ENCODE measurements at places on chromosomes 5 and 9.

GRCh38 chr9:16012621-16013020 lies 459.8 kb downstream of the CCDC171 start:
- DNase-seq, result peak; percentile 55

- DNase-seq, result peak; percentile 80
Measured at GRCh38 chr9:22817181-22817580, 370.6 kb downstream of the DMRTA1 start.

DNA sequence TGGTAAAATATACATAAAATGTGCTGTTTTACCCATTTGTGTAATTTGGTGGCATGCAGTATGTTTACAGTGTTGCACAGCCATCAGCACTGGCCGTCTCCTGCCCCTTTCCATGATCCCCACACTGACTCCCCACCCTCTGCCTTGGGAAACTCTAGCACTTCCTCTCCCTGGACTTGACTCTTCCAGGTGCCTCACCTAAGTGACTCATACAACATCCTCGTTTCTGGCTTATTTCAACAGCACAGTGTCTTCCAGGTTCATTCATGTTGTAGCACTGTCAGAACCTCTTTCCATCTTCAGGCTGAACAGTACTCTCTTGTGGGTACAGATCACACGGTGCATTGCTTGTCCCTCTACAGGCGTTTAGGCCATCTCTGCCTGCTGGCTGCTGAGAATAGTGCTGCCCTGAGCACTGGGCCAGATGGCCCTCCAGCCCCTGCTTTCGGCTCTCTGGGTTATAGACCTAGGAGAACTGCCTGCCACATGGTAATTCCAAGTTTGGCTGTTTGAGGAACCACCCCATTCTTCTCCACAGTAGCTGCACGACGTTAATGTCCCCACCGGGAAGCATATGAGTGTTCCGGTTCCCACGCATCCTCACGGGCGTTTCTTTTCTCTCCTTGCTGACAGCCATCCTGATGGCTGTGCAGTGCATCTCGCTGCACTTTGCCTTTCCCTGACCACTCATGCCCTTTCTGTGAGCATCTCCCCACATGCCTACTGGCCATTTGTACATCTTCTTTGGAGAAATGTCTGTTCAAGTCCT lies 211.8 kb downstream of the FANCC start:
- no peak for DNase-seq

DNA sequence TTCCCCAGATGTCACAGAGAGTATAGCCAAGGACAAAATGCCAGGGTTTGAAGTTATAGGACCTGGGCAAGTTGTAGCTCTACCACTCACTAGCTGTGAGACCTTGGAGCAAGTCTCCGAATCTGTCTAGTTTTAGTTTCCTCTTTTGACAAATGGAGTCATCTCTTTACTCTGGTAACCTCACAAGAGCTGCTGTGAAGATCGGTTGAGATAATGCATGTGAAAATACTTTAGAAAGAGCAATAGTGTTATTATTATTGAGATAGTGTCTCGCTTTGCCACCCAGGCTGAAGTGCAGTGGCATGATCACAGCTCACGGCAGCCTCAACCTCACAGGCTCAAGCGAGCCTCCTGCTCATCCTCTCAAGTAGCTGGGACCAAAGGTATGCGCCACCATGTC lies 117.9 kb upstream of the NR5A1 start:
- DNase-seq, result no peak

DNA sequence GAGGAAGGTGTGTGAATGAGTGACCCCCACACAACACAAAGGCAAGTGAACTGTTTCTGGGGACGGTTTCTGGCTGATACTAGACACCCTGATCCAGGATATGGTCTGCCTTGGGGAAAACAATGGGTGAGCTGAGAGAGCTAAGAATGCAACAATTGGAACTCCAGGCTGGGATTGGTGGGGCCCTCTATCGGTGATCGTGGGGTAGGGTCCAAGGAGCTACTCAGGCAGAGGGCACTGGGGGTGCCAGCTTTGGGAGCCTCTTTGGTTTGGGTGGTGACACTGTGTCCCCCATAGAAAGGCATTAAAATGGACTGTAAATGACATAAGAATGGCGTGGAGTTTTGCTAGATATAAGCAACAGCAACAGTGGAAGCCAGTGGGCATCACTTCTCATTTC lies 439.1 kb downstream of the DMAC1 start:
- peak; percentile 15 for DNase-seq

GRCh38 chr9:91382298-91382697 lies 20.6 kb upstream of the AUH start:
- no peak for DNase-seq

DNA sequence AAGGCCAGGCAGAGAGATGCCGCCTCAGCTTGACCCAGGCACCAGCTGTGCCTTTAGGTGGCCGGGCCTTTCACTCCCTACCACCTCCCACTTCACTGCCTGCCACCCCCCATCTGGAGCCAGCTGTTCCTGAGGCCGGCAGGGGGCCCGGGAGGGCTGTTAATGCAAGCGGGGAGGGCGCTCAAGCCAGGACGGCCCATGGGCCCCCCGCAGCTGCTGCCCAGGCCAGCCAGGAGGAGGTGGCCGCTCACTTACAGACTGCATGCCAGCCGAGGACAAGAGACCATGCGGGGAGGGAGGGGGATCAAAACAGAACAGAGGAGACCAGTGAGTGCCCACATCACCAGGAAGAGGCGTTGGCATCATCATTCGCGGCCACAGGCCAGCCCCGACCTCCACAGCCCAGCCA lies 4.5 kb downstream of the ABCA2 start:
- DNase-seq, result no peak

DNA sequence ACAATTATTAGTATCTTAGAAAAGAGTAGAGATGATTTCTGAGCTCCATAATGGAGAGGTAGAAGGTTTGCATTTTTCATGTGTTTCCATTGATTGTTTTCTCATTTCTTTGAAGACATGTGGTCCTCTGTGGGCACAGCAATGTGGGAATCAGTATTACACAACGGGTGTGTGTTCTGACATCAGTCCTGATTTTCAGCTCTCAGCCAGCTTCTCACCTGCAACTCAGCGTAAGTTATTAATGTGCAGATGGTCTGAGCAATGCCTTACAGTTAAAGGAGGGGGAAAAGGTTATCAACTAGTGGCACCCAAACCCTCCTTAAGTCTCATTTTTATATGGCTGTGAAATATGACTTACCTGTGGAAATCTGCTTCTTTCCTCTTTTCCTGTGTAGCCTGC lies 59.1 kb downstream of the ITGA2 start:
- DNase-seq, result no peak

DNA sequence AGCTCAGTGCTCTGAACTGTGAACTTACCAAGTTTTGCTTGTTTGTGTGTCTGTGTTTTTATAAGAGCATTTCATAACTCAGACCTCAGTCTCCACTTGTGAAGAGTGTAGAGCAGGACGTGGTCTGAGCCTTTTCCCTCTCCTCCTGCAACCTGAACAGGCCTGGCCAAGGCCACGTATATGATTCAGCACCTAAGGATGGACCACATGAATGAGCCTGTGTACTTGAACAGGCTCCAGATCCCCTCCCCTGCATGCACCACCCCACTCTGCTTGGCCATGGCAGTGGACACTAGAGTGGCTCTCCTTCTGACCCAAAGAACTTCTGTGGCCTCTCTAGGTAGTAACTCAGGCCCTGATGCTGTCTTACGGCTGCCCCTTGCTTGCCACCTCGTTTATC lies 125.9 kb upstream of the FSTL4 start:
- peak; percentile 26 for DNase-seq

GRCh38 chr9:3331801-3332200 lies 194.0 kb downstream of the RFX3 start:
- peak; percentile 21 for DNase-seq

DNA sequence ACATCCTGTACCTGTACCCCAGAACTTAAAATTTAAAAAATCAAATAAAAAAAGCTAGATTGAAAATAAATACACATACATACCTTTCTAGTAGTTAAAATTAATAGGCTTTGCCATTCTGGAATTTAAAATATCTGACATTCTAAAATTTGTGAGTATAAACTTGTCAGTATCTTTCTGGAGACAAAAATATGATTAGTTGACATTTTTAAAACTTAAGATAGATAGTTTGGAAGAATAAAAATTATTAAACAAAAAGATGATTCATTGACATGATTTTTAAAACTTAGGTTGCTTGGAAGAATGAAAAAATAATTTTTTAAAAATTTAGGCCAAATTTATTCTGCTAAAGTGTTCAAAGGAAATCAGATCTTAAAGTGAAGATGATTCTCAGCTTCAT lies 43.1 kb downstream of the ISOC1 start:
- no peak for DNase-seq

- DNase-seq, result peak; percentile 87
Measured at GRCh38 chr9:106420511-106420944, 442.4 kb upstream of the ZNF462 start.

GRCh38 chr5:163790497-163790896 lies 285.1 kb downstream of the MAT2B start:
- DNase-seq, result no peak
